ENCODE measurements at places on chromosomes 5 and 9. TPM values are rescaled to one million over a fixed set of nuclear protein-coding genes. Genes with fewer than 3 reads are reported as not detected.

Gene FBN2
- total RNA-seq, result 73.7 TPM

Gene LCP2
- not detected for total RNA-seq

Gene KCNV2
- not detected for total RNA-seq

- DNase-seq, result peak; percentile 53
These were observed 58.3 kb downstream of the TRIO start for GRCh38 chr5:14201325-14202045.
